Activated T-cell treated with anti-CD3 and anti-CD28 coated beads, Interleukin-2, amount 50 U/mL, for 1 hour (primary cell): ENCODE measurements at places on chromosomes 7 and 10.

DNA sequence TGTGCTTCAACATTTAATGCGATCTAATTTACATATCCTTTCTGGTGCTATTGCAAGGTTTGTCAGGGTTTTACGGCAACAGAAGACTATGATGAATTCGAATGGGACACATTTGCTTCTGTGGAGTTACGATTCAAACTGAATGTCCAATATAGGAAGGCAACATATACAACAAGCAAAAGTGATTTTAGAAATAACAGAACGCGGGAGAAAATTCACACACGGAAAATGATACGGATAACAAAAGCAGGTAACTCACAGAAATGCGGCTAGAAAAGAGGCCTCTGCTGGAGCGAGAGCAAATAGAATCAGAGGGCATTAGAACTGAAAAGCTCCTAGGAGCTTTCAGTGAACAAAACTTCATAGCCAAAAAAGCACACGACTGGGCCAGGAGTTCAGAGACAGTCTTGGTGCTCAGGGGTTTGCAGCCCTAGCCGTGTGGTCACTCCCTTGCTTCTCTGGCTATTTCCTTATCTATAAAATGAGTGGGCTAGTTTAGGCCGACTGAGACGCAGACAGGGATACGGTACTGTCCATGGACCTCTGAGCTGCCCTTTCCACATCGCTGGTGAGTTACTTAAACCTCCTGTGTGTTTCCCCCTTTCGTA, 557 bp upstream of the TAX1BP1 start:
- no peak for DNase-seq

- DNase-seq: no peak
Measured at GRCh38 chr10:17220652-17221100, 7.4 kb upstream of the VIM start.

DNA sequence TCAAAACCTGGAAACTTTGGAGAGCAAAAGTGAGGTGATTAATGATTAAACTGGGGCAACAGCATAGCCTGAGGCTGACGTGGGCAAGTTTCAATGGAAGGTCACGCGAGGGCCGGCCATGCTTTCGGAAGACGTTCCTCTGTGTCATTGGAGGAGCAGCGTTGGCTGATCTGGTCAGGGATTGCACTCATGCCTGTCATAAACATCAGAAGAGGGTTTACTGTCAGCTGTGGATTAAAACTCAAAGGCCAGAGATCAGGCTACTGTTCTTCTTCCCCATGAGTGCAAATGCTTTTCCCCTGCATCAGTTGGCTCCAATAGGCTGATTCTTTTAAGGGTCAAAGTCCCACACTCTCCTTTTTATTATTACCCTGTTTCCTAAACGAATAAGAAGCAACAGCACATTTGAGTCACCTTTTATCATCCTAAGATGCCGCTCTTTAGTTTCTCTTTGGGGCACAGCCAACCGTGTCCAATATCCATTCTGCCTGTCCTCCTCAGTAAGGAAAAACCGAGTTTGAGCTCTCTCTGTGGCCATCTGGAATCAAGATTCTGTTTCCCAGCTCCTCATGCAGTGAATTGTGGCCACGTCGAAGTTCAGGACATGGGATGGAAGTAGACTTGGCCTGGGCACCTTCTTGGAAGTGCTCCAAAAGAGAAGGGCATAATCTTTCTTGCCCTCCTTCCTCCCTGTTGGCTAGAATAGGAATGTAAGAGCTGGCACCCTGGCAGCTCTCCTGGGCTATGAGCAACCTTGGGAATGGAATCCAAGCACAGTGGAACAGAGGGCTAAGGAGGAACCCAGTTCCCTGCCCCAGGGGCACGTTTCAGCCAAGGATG, 62.5 kb upstream of the INSIG1 start:
- DNase-seq: no peak

- no peak for DNase-seq
Measured at GRCh38 chr10:102313221-102313896, 68.0 kb downstream of the GBF1 start.

- no peak for DNase-seq
Measured at GRCh38 chr7:133688483-133689239, 435.8 kb downstream of the EXOC4 start.

DNA sequence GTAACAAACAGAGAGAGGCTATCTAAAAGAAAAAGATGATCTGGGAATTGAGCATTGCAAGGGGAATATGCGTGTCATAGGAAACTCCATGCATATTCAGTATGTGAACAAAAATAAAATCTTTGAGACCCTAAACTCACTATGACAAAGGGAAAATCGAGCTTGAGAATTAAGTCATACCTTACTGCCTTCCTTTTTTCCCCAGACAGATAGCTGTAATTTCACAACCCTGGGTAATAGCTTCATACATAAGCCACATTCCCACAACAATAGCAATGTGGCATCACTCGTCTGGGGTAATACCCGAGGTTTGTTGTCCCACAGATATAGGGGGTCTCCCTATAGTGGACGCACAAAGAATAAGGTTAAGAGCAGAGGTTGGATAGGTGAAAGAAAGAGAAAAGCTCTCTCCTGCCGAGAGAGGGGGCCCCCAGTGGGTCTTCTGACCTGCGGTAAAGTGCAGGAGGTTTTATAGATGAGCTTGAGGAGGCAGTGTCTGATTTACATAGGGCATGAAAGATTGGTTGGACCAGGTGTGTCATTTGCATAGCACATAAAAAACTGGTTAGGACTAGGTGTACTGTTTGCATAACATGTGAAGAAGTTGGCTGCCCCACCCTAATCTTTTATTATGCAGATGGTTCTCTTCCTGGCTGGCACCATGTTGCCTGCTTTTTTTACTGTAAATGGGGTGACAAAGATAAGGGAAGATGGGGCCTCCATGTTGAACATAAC, 11.6 kb downstream of the CYP3A43 start:
- DNase-seq: no peak

GRCh38 chr10:113078282-113078907, 128.3 kb downstream of the TCF7L2 start:
- no peak for DNase-seq

GRCh38 chr10:115945701-115946445, 327.1 kb downstream of the GFRA1 start:
- no peak for DNase-seq

- no peak for DNase-seq
Measured at GRCh38 chr7:86788948-86789347, 145.2 kb downstream of the GRM3 start.

GRCh38 chr10:122051609-122052385, 62.8 kb downstream of the TACC2 start:
- no peak for DNase-seq

- no peak for DNase-seq
Measured at GRCh38 chr10:60564475-60564874, 174.8 kb upstream of the ANK3 start.

DNA sequence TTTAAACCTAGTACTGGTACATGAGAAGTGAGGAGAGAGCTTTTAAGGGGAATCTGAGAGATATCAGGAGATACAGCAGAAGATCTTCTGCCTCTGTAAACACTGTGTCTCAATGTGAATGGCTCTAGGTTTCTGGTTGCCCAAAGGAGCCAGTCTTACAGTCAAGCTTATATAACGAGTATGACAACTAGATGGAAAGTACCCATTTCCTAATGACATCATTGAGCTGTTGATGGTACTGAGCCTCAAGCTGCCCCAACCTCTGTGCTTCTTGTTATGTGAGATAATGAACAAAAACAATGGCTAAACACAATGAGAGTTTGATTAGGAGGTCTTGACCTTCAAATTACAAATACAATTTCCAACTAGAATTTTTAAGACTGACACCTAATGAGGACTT, 451.5 kb downstream of the SORCS1 start:
- no peak for DNase-seq

- no peak for DNase-seq
Measured at GRCh38 chr7:5231116-5231515, 41.1 kb downstream of the WIPI2 start.

GRCh38 chr7:34772296-34772938, 114.4 kb downstream of the NPSR1 start:
- DNase-seq: no peak

- DNase-seq: no peak
Measured at GRCh38 chr10:126969310-126969709, 64.1 kb downstream of the DOCK1 start.
